Adrenal gland (tissue), 19 donors: ENCODE measurements at places on chromosomes 2 and 18.
A peak's percentile ranks its signal among the peaks of the same experiment; 100 is the strongest.

GRCh38 chr2:183348492-183348891 lies 224.2 kb downstream of the NUP35 start:
- no peak for DNase-seq

DNA sequence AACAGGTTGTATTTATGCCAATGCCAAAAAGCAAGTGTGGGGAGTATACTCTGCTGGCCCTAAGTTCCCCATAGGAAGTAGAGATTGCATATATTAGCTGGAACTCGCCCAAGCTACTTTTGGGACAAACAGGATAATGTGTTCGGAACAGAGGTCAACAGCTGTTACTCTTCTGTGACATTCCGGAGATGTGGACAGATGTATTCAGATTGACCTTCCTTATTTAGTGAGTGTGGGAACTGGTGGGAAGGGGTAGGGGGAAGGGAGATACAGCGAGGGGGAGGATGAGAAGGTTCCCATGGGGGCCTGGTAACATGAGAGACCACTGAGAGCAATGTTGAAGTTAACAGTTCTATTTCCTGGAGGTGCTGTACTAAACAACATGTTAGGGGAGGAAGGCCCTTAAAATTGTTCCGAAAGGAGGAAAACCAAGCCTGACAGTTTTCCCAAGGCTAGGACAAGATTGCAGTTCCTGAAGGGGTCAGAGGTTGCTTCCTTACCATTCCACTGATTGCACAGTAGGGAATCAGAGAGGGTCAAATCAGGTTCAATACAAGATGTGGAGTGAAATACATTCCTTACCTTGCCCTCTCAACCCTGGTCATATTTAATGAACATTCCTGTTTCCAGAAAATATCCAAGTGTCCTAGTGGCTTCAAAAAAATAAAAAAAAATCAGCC lies 14.3 kb upstream of the CD28 start:
- DNase-seq: peak; percentile 13

DNA sequence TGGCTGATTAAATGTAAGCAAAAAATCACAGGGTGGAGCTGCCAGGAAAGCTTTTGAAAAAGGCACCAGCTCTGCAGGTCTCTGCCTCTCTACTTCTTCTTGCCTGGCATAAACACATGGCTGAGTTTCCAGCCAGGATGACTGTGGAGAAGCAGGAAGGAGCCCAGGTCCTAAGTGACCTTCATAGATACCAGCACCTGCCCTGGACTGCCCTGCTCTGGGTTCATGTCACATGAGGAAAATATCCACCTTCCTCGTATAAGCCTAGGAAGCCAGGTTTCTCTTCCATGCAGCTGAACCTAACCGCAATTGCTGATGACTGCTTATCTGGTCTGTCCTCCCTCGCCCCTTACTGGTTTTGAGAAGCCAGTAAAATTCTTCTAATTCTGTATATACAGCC lies 47.8 kb upstream of the CREB1 start:
- no peak for DNase-seq

GRCh38 chr2:121491518-121491917 lies 39.2 kb upstream of the RNU4ATAC start:
- no peak for DNase-seq

DNA sequence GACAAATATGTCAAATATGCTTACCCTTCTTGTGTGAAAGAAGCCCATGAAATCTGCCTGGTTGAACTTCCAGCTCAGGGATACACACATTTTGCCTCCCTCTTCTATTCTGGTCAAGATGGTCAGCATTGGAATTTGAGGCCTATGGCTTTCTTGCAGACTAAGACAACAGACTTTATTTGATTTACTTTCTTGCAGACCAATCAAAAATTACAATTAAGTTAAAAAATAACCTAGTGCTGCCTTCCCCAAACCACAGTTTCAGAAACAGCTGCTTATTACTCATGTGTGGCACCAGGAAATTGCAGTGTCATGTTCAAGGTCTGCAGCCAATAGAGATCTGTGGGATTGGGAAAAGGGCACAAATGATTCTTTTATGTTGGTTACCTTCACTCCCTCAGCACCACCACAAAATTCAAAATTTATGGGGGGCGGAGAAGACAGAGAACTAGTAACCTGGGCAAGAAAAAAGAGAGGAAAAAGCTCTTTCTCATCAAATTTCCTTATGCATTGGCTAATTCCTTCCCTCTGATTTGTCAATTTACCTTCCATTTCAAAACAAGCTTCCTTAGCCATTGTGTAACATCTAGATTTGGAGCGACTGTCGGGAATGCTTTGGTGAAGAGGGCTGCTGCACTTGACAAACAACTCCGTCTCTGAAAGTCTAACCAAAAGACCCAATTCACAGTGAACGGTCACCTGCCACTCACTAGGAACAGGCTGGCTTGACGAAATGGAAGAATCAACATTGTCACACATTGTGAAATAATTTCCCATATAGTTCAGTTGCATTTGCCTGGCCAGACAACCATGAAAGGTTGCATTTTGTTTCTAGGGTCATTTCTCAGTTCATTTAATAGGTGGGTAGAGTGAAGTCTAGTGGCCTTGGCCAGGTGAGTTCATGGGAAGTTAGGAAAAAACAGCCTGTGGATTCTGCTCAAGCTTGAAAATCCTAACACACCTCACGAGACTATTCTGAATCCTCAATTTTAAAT lies 100.4 kb upstream of the FZD5 start:
- peak; percentile 36 for DNase-seq

DNA sequence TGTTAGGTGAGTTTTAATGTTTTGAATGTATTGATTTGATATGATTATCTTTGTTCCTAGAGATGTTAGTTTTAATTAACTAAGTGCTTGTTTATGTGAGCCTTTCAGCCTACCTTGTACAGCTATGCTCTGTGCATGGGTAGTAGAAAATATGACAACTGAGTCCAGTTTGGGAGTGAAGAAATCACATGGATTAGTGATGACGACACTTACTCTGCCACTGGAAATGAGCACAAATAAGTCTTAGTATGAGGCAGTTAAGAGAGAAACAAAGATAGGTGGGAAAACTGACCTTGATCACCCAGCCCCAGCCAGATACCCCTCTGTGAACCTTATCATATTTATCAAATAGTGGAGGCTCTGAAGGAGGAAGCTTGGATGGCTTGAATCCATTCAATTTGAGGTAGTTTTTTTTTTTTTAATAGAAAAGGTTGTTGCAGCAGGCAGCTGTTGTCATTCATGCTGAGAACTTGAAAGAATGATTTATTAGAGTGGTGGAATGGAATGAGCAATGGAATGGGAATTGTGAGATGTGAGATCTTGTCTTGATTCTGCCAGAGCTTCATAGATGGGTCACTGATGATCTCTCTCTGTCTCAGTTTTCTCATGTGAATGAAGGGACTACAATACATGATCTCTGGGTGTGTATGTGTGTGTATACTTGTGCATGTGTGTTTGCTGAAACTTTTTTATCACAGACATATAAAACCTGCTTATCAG lies 96.4 kb downstream of the MAP3K20 start:
- no peak for DNase-seq

GRCh38 chr2:173652311-173652710 lies 297.6 kb downstream of the CDCA7 start:
- DNase-seq: no peak

GRCh38 chr18:48742706-48743475 lies 204.1 kb downstream of the CTIF start:
- DNase-seq: peak; percentile 50

DNA sequence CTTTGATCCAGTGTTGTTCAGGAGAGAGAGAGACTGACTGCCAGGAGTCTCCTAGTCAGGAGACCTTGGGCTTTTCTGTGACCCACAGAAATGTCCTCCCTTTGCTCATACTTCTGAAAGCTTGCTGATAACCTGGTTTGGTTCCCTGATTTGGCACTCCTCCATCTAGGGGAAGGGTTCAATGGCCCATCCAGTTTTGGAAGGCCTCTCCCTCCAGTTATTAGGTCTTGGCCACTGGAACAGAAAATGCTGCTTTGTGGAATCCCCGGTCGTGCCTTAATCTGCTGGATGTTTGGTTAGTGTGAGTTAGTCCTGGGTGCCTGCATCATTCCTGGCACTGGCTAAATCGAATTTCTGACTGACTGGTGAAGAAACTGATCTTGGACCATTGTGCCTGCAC lies 35.7 kb downstream of the KDM3A start:
- DNase-seq: peak; percentile 53

GRCh38 chr2:17540813-17541530 lies 476 bp downstream of the VSNL1 start:
- DNase-seq: no peak

DNA sequence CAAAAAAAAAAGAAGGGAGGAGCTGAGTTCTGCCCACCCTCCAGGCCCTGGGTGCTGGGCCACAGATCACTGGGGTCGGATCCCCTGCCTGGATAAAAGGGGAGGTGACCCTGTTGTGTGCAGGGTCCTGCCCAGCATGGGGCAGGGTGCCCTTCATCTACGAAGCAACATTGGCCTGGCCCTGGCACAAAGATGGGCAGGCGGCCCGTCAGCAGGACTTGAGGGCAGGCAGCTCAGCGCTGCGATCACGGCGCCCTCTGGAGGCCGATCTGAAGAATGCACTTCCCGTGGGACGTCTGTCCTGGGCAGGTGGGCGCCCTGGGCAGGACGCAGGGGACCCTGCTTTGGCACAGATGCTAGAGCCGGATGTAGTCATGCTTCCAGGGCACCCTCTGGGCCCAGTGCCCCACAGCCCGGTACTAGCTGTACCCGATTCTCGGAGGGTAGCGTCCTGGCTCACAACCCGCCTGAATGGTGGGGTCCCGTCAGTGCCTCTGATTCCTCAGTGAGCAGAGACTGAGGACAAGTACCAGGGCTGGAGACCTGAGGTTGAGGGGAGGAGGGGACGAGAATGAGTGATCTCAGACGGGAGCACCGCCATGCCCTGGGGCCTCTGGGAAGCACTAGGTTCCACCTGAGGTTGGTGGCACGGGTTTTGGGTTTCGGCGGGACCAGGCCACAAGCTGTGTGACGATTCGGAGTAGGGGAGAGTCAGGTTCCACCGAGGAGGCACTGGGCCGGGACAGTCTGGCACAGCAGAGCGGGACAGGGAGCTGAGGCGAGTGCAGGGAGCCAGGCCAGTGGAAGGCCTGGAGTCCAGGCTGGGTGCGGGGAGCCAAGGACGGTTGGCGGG lies 18.0 kb downstream of the ARID5A start:
- peak; percentile 71 for DNase-seq

- DNase-seq: no peak
Observed at GRCh38 chr2:44766220-44766619, 175.3 kb upstream of the SIX3 start.

- DNase-seq: no peak
Observed at GRCh38 chr2:153133716-153134115, 344.8 kb downstream of the RPRM start.

DNA sequence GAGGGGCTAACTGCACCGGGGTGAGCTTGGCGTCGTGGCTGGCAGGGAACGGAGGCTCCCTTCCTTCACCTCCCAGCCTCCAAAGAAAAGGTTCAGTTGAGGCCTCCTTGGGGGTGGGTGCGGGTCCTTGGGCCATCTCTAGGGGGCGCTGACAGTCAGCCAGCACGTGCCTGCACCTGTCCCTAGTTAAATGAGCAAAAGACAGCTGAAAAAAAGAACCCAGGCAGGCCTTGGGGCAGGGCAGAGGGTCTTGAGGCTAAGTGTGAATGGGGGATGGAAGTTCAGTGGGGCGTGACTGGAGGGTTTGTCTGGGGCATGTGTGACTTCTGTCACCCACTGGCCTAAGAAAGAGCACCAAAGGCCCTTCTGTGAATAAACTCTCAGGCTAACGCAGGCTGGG lies 56.4 kb downstream of the ZFP36L2 start:
- no peak for DNase-seq

- no peak for DNase-seq
Observed at GRCh38 chr2:130826821-130827501, 9.8 kb upstream of the ARHGEF4 start.

- DNase-seq: no peak
Observed at GRCh38 chr18:22433956-22434355, 16.2 kb upstream of the CTAGE1 start.
